ENCODE measurements at places on chromosomes 11 and 22.

DNA sequence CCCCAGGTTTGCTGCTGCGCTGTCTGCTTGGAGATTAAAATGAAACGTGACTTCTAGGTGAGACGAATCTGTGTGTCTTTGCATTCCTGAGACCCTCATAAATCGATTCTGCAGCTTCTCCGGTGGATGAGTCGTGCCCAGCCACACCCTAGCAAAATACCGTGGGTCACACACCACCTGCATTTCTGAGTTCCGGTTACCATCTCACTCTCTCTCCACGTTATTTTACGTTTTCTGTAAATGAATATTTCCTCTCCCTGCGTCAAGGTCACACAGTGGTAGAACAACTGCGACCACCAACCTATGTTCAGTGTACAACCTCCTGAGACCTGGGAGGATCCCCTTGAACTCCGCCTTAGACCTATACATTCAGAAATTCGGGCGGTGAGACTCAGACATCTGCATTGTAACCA is 1.1 kb downstream of the YWHAH start:
- DNase-seq, result no peak

DNA sequence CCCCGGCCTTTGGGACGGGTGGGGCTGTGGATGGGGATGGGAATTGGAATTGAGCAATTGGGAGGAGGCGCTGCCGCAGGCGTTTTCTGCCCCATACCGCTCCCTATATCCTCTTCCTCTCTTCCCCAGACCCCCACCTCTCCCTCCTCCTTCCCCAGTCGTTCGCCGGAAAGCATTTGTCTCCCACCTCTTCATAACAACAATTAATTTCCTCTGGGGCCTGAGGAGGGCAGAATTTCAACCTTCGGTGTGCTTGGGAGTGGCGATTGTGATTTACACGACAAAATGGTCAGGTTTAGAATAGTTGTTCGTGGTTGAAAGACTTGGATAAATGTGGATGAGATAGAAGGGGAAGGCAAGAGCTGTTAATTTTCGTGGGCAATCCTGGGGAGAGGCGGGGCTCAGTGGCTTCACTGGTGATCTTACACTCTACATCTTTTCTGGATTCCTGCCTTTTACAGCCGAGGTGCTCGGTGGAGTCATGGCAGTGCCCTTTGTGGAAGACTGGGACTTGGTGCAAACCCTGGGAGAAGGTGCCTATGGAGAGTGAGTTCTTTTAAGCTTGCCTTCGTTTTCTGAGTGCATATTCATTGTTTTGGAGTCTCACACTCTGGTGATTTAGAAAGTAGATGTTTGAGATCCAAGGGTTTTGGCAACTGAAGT is 1.5 kb downstream of the CHEK1 start:
- peak; percentile 90 for DNase-seq

- DNase-seq, result no peak
Observed at GRCh38 chr11:122784325-122784955, 53.9 kb upstream of the CRTAM start.

- no peak for DNase-seq
Observed at GRCh38 chr11:27358296-27358695, 4.7 kb downstream of the CCDC34 start.

DNA sequence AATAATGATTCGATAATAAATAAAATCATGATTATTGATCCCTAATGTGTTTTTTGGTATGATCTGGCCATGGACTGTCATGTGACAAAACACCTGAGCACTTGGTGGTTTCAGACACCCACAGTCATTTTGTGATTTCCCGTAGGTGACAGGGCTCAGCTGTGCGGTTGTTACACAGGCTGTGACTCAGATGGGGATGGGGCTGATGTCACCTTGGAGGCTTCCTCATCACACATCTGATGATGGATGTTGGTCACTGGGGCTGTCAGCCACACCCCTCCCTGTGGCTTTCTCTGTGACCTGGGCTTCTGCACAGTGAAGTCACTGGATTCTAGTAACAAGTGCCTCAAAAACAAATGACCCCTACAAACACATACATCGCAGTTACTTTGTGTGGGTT is 995.1 kb downstream of the BRD1 start:
- DNase-seq, result no peak

- no peak for DNase-seq
Observed at GRCh38 chr22:32216911-32217310, 12.0 kb upstream of the RFPL2 start.

GRCh38 chr11:64637334-64638017 is 46.5 kb downstream of the SLC22A12 start:
- DNase-seq, result no peak

DNA sequence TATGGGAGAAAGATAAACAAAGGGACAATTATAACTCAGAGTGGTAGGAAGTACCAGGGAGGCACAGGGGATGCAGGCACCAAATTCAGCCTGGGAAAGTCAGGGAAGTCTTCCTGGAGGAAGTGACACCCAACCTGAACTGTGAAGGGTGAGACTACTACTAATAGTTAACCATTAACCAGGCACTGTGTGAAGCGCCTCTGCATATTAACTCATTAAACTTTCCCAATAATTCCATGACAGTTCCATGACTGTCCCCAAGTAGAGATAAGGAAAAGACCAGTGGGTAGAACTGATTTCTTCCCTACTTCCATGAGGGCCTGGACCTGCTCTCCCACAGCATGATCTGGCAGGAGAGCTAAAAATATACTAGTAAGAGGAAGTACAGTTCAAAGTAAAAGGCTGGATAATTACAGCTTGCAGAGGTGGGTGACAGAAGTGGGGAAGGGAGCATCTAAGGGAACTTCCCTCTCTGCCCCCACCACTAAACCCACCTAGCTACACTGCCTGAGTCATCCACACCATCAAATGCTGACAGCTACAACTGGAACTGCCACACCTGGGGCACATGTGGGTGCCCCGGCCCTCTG is 4.7 kb upstream of the AP1B1 start:
- DNase-seq, result no peak

DNA sequence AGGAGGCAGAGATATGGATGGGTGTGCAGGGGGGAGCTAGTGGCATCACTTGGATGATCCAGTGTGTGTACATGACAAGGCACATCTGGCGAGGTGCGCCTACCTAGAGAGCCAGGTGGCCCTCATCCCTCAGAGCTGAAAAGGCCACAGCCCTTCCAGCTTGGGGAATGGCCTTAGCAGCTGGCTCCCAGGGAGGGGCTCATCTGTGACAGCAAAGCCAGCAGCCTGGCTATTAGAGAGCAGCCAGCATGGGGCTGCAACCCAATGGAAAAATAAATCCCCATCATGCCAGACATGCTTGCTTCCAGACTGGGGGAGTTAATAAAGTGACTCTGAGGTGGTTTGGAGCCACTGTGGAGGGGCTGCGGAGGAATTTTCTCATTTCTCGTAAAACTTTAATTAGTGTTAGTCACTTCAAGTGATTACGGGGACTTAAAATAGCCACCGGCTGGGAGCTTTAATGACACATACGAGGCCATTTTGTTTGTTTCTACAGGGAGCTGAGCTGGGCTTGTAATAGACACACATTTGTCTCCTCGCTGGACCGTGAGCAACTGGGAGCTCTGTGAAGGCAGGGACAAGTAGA is 111.2 kb upstream of the ALX4 start:
- peak; percentile 61 for DNase-seq

DNA sequence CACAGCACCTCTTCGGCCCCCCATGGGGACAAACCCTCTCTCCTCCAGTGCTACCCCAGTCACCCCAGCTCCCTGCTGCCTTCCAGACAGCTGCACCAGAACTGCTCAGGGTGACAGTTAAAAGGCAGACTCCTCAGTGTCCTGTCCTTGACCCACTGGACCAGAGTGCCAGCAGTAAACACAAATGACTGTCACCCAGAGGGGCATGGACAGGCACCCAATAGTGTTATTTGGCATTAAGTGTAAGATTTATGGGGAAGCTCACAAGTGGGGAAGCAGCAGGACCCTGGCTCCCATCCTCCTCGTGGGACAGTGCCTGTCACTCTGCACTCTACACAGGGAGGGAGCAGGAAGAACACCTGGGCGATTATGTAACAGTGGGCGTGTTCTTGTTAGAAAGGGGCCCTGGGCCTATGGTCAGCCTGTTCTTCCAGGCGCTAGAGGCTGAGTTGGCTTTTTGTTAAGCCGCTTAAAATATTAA is 5.0 kb downstream of the RPS19BP1 start:
- DNase-seq, result peak; percentile 92

Measured in NCI-H82 (cell line).